OCI-LY7 (cell line): ENCODE measurements at places on chromosomes 3 and 15.

- DNase-seq: no peak
Measured at GRCh38 chr3:131371688-131372066, 9.9 kb upstream of the NUDT16 start.

GRCh38 chr15:43508991-43509659 is 8.3 kb upstream of the MAP1A start:
- DNase-seq: no peak

- DNase-seq: no peak
Measured at GRCh38 chr15:51580385-51580784, 42.2 kb downstream of the DMXL2 start.

DNA sequence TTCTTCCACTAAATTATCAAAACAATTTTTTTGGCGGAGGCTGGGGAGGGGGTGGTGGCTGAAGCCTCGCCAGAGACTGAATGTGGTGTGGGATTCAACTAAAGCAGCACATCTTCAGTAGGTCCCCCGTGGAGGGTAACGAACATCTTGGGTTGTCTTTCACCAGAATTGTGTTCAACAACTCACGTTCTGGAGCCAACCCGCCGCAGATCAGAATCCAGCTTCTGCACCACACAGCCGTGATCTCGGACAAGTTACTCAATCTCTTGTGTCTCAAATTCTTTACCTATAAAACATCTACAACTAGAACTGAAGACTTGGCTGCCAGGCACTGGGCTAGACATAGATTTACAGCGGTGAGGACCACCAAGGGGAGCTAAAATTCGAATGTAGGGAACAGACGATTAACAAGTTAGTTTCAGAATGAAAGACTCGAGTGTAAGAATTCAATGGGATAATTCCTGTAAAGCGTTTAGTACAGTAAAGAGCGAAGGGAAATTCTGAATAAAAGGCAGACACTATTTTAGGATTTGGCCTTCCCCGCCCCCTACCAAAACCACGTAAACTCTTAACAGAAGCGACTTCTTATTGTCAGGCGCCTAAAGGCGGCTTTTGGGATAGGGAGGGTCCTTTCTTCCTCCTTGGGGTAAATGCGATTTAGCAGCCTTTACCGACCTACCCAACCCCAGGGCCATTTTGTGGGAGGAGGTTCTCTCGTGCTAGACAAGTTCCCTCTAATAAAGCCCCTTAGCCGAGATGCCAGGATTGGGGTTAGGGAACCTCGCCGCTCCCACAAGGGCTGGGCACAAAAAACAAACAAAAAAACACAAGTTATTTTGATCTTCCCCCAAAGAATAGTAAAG is 697 bp upstream of the RAB5A start:
- no peak for DNase-seq

- no peak for DNase-seq
Measured at GRCh38 chr3:11570789-11571495, 72.8 kb downstream of the VGLL4 start.

GRCh38 chr15:69143756-69144436 is 16.5 kb upstream of the GLCE start:
- no peak for DNase-seq

DNA sequence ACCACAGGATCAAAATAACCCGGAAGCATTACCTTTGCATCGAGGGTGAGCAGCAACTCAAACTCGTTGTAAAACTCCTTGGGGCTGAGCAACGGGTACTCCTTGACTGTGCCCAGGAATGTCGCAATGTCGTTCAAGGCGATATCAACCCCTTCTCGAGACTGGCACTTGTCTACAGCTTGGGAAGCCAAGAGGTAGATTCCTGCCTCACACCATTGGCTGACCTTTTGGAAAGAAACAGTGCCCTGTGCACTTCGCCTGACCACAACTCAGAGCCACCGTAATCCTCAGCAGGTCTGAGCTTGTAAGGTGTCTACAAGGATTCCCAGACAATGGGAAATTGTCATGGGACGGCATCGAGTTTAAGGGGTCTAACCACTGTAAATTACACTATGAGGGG is 43.9 kb downstream of the B3GNT5 start:
- no peak for DNase-seq

- DNase-seq: no peak
Measured at GRCh38 chr3:140051019-140051957, 116.3 kb downstream of the CLSTN2 start.

- DNase-seq: peak; percentile 70
Measured at GRCh38 chr15:42059661-42060476, 34.5 kb downstream of the PLA2G4D start.

GRCh38 chr3:187769771-187770170 is 24.5 kb upstream of the BCL6 start:
- DNase-seq: no peak

- DNase-seq: no peak
Measured at GRCh38 chr3:41219424-41219823, 20.1 kb downstream of the CTNNB1 start.

- DNase-seq: no peak
Measured at GRCh38 chr15:47383102-47383501, 334.2 kb upstream of the SEMA6D start.

DNA sequence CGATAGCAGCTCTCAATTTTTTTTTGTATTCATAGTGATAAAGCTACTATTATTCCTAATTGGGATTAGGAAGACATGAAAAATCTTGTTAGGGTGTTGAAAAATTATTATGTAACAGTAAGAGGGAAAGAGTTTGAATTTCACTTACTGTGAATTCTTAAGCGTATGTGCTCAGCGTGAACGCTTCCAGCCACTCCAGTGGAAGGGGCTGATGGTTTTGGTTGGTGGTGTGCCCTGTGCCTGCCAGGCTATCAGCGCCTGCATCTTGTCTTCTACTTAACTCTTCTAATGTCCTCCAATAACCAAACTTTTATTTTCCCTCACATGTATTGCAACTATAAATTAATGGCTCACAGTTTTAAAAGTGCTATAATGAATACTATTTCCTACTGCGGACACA is 22.5 kb downstream of the CDIN1 start:
- no peak for DNase-seq

DNA sequence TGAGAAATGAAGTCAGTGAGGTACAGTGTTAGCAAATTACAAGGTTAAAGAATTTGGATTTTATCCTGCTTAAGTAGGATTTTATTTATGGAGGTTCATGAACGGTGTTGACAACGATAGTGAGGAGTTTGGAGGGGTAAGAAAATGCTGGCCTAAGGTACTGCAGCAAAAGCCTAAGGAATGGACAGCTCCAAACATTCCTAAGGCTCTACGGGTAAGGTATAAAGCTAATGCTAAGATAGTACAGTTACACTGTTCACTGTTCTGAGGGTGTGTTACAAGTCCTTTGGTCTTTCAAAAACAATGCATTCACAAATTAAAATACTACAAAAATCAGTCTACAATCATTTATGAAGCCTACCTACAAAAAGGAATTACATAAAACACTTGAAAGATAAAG is 7.3 kb downstream of the MTMR10 start:
- DNase-seq: no peak

DNA sequence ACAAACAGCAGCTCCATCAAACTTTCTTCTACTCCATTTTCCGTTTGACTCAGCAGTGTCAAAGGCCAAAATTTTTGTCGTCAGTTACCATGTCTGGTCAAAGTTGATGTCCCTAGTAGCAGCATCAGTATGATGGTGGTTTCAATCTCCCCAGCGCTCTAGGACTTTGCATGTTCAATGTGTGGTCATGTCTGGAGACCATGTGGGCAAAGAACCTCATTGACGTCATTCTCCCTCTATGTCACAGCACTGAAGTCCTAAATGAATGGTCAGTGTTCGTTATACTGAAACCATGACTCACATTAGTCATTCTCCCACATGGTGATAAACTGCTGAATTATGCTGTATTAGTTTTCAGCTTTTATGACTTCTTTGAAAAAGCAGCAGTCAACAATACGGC is 23.2 kb downstream of the SHC4 start:
- DNase-seq: no peak

DNA sequence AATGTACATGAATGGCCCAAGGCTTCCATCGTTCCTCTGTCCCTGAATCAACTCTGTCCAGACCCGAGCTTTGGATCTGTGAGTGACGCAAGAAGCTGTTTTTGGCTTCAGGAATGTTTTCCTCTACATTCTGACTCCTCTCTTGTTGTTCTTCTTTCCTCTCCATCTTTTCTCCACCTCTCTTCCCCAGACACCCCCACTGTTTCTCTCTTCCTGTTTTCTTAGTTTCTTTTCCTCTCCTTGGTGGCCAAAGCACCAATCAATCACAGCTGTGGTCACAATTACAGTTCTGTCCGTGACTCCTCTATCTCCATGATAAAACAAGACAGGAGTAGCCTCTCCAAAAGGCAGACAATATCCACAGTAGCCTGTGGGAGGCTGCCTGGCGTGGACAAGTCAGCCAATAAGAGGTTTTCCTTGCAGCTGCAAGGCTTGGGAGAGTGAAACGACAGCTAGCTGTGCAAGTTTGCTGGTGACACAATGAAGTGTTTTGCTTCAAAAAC is 4.9 kb upstream of the TMEM212 start:
- DNase-seq: no peak

DNA sequence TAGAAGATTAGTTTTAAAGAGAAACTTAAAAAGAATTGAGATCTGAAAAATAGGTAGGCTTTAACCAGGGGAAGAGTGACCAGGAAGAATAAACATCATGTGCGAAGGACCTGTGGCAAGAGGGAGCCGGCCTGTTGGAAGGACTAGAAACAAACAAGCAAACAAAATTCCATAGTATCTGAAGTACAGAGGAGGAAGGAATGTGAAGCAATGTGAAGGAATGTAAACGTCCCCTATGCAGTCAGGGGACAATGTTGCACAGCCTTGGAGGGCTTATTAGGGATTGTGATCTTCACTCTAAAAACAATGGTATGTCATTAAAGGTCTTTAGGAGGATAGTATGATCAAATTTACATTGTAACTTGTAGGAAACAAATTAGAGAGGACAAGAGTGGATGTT is 84.4 kb upstream of the PLCL2 start:
- DNase-seq: no peak

- DNase-seq: no peak
Measured at GRCh38 chr3:79767194-79767904, 449 bp downstream of the ROBO1 start.

DNA sequence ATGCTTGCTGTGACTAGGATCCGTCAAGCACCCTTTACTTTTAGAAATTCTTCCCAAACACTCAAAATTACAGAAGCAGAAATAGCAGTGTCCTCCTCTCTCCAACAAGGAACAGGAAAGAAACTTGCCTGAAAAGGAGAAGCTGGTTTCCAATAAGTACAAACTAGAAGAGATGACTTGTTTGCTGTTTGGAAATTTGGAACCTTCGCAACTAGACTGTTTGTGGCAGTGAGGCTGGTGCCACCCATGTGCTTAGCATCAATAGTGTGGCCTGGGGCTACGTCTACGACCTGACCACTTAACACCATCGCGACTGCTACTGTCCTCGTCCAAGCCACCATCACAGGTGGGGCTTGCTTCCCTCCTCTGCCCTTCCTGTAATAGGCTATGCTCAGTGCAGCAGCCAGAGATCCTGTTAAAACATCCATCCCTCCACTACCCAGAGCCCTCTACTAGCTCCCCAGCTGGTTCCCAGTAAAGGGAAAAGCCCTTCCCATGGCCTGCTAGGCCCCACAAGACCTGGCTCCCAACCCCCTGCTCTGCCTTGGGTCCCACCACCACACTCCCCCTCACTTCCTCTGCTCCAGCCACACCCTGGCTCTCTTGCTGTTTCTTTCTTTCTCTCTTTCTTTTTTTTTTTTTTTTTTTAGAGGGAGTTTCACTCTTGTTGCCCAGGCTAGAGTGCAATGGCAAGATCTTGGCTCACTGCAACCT is 52.6 kb upstream of the CCR2 start:
- no peak for DNase-seq

DNA sequence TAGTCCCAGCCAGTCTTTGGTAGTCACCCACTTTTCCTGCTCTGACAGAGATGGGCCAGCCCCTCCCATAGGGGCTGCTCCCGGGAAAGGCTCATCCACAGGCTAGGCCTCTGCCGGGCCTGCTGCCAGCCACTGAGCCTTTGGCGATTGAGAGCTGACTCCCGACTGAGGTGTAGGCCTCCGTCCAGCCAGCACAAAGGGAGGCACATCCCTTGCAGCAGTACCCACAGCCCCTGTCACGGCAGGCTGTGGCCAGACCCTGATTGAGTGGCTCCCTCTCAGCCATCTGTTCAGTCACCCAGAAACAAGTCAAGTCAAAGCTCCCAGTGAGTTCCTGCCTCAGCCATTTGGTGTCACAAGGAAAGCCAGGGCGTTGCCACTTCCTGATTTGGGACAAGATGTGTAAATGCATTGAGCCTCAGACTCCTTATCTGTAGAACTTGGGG is 6.2 kb upstream of the PAK6 start:
- DNase-seq: no peak
